ENCODE measurements at places on chromosomes 3 and 15.

- DNase-seq = no peak
Observed at GRCh38 chr3:75180945-75181298, 483.2 kb upstream of the FRG2C start.

DNA sequence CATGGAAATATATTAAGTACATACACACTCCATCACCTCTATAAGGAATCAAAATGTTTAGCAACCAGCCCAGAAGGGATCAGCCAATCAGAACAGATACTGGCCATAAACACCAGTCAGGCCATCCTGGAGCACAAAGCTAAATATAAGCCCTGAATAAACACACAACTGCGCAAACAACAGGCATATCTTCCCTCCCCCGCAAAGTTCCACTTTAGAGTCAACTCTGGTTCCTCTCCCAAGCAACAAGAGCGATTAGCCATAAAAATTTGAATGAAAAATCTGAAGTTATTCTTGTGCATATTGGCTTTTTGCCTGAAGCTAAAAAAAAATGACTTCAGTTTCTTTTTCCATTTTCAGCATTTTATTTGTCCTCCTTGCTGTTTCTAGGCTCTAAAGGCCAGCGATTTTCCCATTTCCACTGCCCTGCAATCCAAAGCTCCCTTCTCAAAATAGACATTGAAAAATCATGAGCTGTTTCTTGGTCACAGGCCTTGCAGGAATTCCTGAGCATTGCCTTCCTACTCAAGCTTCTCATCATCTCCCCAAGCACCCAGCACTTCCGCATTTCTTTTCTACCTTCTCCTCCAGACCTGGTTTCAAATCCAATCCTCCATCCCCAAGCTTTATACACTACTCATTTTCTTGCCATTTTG lies 247.9 kb downstream of the ZMAT3 start:
- no peak for DNase-seq

GRCh38 chr3:11197484-11197883 lies 43.2 kb downstream of the HRH1 start:
- no peak for DNase-seq

DNA sequence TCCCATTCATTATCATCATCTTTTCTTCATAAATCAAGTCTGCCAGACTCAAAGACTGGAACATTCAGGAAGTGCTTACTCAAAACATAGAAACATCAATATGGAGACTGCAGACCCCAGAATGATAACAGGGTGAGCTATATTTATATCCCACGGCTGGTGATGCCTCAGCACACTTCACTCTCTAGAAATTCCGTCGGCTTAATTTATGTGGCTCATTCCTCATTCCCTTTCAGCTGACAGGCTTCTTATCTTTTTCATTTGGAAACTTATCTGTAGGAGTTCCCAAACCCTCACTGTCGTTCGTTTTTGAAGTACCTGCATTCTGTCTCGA lies 45.5 kb downstream of the RFTN1 start:
- DNase-seq = no peak

GRCh38 chr3:852033-852432 lies 240.8 kb upstream of the CNTN6 start:
- DNase-seq = no peak

DNA sequence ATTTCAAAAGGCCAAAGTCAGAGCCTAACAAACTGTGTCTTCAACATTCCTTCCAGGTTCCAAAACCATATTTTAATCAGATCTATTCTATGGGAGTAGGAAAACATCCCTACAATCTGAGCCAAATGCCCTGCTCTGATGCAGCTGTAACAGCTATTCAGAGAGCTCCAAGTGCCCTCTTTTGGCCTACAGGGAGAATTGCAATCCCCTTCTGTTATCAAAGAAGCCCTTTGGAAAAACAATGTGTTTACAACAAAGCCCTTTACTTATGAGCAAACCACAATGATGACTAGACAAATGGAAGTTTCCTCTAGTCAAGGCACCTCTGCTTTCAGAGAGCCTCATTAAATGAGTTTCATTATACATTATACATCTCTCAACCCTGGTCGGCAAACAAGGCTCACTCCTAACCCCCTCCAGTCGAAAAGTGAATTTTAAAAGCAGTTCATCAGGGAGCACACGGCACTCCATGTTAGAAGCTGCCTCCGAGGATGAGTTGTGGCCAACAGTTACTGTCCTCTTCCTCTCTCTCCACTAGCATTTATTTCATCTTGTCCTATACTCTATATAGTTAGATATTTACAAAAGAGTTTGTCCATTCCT lies 42.6 kb upstream of the TMCO5A start:
- no peak for DNase-seq

- no peak for DNase-seq
Observed at GRCh38 chr15:68749793-68750192, 70.9 kb downstream of the ANP32A start.

GRCh38 chr3:24202071-24202470 lies 257.0 kb downstream of the NR1D2 start:
- DNase-seq = no peak

DNA sequence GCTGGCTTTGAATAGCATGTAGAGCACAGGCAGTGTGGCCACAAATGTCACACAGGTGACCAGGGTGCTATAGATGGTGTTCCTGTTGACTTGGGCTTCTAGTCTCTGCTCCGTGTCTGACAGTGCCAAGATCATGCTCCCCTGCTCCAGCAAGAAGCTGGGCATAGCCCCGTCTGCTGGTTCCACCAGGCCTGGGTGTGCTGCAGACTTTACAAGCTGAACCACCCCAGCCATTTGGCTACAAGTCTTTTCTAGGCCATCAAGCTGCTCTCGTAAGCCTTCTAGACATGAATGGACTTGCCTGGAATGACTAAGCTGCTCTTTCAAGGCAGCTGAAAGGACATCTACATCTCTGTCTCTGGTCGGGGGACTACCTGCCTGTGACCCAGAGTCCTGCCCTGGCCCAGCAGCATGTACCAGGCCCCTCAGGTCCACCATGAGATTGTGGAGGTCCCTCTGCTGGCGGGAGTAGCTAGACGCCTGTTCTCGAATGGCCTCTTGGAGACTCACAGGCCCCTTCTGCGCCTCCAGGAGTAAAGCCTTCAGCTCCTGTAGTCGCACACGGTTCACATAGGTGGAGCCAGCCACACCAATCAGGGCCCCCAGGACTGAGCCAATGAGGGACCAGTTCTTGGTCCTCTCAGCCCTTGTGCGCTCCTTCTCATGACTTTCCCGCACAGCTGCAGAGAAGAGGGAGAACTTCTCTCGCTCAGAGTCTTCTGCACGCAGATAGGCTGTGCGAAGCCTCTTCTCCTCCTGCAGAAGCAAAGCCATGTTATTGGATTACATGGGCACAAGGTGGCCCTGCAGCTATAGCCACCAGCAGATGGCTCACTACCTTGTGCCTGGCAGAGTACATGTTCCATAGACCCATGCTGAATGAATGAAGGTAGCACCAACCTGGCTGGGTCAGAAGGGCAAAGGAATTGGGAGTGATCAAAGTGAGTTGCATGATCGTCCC lies 2.8 kb upstream of the PLXNB1 start:
- no peak for DNase-seq

DNA sequence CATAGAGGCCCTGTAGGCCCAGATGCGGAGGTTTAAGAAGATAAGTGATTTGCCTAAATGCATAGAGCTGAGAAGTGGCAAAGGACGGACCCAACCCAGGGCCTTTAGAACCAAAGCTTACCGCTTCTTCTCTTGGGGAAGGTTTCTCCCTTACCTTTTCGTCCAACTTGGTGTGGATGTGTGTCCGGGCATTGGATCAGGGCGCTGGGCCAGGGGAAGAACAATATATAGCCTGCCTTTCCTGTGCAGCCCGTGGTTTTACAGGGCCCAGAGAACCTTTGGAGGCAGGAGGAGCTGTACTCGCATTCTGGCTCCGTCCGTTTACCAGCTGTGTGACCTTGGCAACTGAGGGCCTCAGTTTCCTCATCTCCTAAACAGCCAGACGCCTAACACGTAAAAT lies 686 bp upstream of the P3H2 start:
- no peak for DNase-seq

GRCh38 chr15:66647358-66647757 lies 54.7 kb upstream of the SMAD6 start:
- DNase-seq = no peak

DNA sequence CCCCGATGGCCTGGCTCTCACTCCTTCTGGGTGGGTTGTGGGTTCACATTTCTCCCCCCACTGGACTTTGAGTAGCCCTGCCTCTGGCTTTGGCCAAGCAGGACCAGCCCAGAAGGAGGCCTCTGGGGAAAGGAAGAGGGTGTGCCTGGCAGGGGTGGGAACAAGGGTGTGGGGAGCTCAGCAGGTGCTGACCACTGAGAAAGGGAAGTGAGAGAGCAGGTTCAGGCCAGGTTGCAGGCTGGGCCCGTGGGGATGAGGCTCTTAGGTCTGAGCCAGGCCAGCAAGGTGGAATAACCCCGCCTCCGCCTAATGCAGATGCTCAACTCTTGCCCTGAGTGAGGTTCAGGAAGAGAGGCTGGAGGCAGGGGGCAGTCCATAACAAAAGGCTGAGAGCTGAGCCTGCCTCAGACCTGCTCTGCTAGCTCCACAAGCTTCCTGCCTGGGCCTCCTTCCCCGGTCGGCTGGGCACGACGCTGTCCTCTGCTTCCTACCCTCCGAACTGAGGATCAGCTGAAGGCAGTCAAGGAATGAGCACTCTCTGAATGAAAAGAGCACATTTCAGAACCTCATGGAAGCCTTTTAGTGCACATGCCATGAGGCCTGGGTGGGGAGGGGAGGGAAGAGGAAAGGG lies 82.7 kb downstream of the TLE3 start:
- DNase-seq = no peak

GRCh38 chr3:116135457-116136085 lies 309.7 kb downstream of the LSAMP start:
- no peak for DNase-seq

DNA sequence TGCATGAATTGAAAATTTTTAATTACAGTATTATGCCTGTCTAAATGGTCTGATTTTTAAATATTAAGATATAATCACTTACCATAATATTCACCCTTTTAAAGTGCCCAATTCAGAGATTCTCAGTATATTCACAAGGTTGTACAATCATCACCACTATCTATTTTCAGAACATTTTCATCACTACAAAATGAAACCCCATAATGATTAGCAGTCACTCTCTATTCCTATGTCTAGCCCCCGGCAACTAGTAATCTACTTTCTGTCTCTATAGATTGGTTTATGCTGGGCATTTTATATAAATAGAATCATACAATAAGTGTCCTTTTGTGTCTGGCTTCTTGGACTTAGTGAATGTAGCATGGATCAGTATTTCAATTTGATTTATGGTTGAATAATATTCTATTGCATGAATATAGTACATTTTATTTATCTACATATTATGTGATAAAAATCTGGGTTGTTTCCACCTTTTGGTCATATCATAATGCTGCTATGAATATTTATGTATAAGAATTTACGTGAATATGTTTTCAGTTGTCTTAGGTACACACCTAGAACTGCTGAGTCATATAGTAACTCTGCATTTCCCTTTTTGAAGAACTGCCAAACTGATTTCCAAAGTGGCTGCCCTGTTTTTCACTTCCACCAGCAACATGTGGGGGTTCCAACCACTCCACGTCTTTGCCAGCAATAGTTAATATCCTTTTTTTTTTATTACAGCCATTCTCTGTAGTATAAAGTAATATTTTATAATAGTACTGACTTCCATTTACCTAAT lies 485.7 kb upstream of the ZNF385D start:
- DNase-seq = no peak

DNA sequence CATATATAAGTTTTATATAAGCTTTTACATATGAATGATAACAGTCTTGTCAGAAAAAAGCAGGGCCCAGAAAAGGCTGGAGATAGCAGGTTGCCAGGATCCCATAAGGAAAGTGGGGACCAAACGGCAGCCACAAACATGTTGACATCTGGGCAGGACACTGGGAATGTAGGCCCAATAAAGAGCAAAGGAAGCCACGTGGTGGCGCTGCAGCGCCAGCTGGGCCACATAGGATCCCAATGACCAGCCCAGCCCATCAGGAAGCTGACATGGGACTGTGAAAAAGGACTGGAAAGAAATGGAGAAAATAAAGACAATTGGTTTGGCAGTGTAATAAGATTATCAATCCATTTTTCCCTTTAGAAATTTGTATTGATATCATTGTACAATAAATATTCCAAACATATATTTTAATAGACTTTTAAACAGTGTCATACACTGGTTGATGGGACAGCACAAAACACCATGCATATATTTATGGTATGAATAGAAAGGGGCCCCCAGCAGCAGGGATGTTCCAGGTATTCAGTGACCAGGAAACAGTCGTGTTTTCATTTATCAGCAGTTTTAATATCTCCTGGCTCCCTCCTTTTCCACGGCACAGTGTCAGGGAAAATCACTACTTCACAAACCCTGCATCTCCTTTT lies 89.0 kb upstream of the STRIT1 start:
- DNase-seq = no peak

DNA sequence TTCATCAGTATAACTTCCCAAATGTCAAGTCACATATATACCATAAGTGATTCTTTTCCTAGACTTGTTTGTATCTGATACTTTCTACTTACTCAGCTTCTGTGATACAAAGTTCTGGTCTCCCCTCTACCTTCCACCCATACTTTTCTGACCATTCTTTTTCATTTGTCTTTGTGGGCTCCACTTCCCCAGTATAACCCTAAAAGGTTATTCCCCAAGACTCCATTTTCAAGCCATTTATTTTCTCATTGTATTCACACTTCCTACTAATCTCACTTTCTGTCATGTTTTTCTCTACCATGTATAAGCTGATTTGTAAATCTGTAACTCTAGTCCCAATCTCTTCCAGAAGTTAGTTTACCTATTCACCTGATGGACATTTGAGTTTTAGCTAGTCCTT lies 34.0 kb downstream of the IQCB1 start:
- DNase-seq = no peak

DNA sequence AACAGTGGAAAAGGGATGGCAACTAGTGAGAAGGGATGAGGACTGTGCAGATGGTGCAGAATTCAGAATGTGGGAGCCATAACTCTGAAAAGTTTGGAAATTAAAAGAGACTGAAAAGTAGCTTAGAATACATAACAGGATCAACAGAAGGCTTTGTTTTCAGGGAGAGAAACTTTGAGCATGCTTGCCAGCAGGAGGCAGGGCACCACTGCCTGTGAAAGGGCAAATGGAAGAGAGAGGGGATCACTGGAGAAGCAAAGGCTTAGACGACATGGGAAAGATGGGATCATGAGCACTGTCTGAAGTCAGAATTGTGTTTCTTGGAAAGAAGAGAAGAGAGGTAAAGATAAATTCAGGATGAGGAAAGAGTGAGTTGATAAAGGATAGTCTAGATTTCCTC lies 99.6 kb downstream of the ABI3BP start:
- DNase-seq = no peak

- no peak for DNase-seq
Observed at GRCh38 chr3:194196876-194197275, 60.9 kb downstream of the HES1 start.
